ENCODE measurements at places on chromosomes 6 and 20.

DNA sequence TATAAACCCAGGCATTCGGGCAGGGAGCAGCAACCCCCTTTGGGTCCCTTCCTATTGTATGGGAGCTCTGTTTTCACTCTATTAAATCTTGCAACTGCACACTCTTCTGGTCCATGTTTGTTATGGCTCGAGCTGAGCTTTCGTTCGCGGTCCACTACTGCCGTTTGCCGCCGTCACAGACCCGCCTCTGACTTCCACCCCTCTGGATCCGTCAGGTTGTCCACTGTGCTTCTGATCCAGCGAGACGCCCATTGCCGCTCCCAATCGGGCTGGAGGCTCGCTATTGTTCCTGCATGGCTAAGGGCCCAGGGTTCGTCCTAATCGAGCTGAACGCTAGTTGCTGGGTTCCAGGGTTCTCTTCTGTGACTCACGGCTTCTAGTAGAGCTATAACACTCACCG lies 111.3 kb downstream of the TMEM170B start:
- DNase-seq = no peak

GRCh38 chr6:161308075-161308655 lies 34.3 kb upstream of the AGPAT4 start:
- no peak for DNase-seq

- DNase-seq = no peak
Measured at GRCh38 chr6:35024551-35025054, 116.5 kb downstream of the TCP11 start.

- no peak for DNase-seq
Measured at GRCh38 chr20:13338097-13338661, 117.1 kb downstream of the ISM1 start.

GRCh38 chr6:43900916-43901732 lies 131.1 kb downstream of the VEGFA start:
- no peak for DNase-seq

DNA sequence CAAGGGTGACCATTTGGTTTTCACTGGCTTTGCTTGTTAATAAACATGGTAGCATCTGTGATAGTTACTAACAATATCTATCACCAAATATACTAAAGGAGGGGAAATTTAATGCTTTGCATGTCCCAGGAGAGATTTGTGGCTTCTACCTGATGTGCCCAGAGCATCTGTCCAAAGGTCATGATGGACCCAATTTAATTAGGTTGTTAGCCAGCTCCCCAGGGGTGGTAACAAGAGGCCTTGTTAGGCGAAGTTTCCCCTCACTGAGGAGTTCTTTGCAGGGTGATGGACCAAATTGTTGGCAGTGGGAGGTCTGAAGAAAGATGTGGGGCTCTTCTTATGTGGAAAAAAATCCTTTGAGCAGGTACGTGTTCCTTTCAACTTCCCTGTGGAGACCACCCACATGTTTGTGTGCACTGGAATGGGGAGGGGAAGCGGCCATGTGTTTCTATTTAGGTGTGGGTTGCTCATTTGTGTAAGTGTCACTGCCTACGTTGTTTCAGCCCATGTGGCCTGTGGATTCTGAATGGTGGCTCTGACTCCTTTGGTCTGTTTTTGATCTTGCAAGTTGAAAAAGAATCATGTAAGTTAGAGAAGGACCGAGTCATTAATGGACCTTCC lies 137.6 kb downstream of the CLIC5 start:
- no peak for DNase-seq

DNA sequence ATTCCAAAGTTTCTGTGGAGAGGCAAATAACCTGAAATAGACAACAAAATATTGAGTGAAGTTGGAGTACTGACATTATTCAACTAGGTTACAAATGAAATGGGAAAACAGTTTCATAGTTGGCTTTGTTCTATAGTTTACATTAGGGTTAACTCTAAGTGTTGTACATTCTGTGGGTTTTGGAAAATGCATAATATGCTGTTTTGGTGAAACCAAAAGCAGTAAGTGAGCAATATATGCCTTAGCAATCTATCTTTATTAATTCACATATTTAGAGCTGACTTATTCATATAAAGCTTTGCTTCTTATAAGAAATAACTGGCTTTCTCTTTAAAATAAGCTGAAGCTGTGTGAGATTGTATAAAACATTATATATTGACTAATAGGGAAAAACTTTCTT lies 157.5 kb upstream of the AHI1 start:
- DNase-seq = no peak

DNA sequence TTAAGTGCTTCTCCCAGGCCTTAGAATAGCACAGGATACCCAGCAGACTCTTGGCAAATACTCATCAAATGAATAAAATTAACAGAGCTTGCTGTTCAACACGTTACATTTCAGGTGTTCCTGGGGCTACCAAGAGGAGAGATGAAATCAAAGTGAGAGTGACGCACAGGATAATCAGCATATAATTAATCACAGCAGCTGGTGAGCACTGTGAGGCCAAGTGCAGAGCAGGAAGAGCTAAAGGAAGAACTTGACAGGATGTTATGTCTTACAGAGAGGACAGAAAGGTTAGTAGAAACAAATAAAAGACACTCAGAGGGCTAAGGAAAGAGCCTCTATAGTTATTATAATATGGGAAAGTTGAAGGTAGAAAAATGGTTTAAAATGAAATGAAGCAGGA lies 8.8 kb downstream of the PPIL1 start:
- DNase-seq = no peak

DNA sequence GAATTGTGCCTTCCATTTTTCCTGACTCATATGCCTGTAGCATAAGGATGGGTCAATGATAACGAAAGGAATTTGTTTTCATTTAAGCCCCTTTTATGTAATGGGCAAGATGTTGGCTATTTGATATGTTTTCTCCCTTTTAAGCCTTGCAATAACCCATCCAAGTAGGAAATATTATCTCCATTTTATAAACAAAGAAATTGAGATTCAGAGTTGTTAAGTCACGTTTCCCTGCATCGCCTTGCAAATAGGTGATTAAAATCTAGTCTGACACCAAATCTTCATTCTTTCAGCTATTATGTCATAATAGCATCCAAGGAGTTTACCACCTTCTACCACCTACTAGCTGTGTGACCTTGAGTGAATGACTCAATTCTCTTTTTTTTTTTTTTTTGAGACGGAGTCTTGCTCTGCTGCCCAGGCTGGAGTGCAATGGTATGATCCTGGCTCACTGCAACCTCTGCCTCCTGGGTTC lies 7.0 kb downstream of the HNF4A start:
- DNase-seq = no peak

Measured in activated CD4-positive, alpha-beta T cell treated with anti-CD3 and anti-CD28 coated beads for 48 hours (primary cell).